COLO829 (cell line): ENCODE measurements at places on chromosomes 4 and X.

DNA sequence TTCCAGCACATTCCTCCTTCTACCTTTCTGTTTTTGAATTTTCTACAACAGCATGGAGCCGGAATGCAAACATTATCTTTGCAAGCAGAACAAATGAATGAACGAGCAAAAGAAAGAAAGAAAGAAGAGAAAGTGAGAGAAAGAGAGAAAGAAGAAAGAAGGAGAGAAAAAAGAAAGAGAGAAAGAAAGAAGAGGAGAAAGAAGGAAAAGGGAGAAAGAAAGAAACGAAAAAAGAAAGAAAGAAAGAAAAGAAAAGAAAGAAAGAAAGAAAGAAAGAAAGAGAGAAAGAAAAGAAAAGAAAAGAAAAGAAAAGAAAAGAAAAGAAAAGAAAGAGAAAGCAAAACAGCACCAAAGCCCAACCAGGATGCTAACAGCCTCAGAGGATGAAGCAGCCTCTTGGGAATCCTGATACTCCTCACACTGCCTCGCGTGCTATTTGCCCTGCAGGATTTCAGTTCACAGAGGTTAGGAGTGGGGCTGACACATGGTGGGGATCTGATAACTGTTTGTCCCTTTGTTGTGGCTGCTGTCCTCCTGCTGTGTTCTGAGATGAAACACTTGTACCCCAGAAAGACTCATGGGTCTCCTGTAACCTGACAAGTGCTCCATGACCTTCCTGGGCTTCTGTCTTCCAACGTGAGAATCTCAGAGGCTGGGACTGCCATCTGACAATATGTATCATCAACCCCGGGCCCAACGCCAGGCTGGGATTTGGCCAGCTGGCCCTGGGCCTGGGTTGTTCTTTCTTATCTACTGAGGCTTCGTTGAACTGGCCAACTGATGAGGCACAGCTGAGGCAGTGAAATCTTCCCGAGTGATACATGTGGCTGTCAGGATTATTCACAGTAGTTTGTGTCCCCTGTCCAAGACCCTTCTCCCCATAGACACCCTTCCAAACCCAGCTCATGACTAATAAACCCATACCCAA lies 61.0 kb downstream of the SEPSECS start:
- DNase-seq = peak; percentile 22

GRCh38 chr4:40321574-40322275 lies 13.4 kb upstream of the CHRNA9 start:
- DNase-seq = peak; percentile 13

- DNase-seq = no peak
Observed at GRCh38 chrX:109844986-109845385, 111.9 kb upstream of the ACSL4 start.

DNA sequence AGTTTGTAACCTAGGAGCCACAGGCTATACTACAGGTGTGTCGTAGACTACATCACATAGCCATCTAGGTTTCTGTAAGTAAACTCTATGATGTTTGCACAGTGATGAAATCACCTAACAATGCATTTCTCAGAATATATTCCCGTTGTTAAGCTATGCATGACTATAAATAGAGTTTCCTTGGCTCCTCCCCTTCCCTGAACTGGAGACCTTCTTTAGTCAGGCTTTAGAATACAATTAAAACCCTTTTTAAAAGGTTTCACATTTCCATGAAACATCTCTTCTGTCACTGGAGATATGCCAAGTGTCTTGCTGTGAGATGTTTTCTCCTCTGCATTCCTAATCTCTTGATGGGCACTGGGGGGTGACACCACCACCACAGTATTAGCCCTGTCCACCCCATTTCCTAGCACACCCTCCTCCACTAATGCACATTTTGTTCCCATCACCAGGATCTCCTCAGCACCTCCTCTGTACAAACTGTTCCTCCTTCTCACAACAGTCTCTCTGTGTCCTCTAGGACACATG lies 334.6 kb upstream of the CPEB2 start:
- no peak for DNase-seq

GRCh38 chrX:3811331-3812311 lies 98.2 kb upstream of the PRKX start:
- DNase-seq = peak; percentile 67

DNA sequence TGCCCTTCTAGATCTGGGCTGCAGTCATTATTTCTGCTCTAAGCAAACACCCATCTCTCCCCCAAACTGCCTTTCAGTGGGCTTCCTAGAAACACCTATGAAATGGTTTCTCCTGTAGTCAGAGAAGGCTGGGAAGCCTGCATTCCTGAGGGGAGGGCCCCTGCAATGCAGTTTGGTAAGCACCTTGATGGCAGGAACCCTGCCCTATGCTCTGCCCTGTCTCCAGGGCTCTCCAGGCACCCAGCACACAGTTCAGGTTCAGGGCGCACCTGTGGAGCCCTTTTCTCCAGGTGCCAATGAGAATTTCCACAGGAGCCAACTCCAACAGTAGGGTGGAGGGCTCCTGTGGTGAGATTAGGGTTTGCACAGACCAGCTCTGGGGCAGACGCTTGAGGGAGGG lies 69.1 kb upstream of the FBXW7 start:
- no peak for DNase-seq

- no peak for DNase-seq
Observed at GRCh38 chr4:117425636-117426035, 340.3 kb upstream of the TRAM1L1 start.

GRCh38 chrX:67619253-67619652 lies 75.4 kb downstream of the AR start:
- no peak for DNase-seq

- DNase-seq = no peak
Observed at GRCh38 chrX:76148753-76149152, 24.1 kb upstream of the PBDC1 start.

DNA sequence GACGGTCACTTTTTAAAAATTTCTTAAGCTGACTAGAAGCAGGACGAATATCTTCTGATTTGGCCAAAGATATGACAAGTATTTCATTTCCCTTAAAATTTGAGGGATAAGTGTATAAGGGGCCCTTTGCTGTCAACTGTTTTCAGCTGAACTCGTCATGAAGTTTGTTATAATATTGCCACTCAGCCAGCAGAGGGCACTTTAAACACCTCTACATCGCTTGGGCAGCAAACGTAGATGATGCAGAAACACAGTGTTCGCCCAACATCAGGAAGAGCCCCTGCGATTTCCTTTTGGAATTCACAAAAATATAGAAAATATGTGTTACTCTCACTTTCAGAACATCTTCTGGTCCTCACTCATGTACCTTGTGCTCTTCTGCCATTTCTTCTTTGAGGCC lies 435.7 kb upstream of the FMR1 start:
- DNase-seq = peak; percentile 21
